ENCODE measurements at places on chromosomes 12 and 14.

DNA sequence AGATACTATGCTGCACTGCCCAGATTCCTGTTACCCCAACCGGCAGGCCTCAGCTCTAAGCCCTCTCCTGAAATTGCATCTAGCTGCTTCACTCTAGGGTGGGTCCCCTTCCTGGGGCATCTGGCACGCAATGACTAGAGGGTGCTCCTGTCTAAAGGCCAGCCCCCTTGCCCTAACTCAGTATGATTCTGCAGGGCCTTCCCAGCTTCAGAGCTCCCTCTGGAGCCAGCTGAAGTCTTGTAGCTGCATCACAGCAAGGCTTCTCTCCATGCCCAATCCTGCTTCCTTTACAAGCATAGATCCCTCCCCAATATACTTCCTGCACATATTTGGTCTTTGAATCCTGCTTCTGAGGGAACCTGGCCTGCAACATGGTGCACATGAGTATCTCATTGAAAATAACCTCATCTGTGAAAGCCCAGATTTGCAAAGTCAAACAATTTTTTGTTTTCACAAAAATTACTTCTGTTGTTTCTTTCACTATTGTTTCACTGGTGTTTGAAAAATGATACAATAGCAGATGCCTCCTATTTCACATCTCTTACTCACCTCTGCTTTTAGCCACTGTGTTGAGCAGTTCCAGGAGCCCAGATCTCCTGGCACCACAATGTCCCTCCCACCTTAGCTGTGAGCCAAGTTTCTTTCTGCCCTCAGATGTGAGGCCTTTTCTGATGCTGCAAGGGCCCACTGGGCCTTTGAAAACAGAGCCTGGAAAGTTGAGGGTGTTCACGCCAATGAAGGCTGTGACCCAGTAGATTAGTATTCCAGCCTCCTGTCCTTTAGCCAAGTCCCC is 169.5 kb upstream of the EGLN3 start:
- DNase-seq: no peak

GRCh38 chr12:2967651-2968050 is 8.5 kb downstream of the TEAD4 start:
- DNase-seq: no peak

GRCh38 chr12:105418229-105418628 is 87.7 kb downstream of the C12orf75 start:
- no peak for DNase-seq

DNA sequence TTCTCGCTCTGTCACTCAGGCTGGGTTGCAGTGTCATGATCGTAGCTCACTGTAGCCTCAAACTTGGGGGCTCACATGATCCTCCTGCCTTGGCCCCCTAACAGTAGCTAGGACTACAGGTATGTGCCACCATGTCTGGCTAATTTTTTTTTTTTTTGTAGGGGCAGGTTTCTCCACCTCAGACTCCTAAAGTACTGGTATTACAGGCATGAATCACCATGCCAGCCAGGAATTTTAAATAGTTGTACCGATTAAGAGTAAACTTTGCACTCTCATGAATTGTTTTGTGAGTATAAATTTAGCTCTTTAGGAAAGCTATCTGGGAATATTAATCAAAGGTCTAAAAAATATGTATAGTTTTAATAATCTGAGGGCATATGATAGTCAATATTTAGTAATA is 25.5 kb downstream of the YEATS4 start:
- DNase-seq: no peak

- DNase-seq: no peak
Observed at GRCh38 chr12:58896278-58896677, 24.0 kb downstream of the LRIG3 start.

GRCh38 chr12:18146363-18146762 is 56.4 kb upstream of the RERGL start:
- DNase-seq: no peak

GRCh38 chr12:9957834-9958233 is 13.4 kb upstream of the CLEC12A start:
- no peak for DNase-seq

Measured in stimulated activated CD8-positive, alpha-beta memory T cell treated with anti-CD3 and anti-CD28 coated beads, Interleukin-4, amount 100 ng/mL, for 1 hour (primary cell).